ENCODE measurements at places on chromosomes 11 and 22.

DNA sequence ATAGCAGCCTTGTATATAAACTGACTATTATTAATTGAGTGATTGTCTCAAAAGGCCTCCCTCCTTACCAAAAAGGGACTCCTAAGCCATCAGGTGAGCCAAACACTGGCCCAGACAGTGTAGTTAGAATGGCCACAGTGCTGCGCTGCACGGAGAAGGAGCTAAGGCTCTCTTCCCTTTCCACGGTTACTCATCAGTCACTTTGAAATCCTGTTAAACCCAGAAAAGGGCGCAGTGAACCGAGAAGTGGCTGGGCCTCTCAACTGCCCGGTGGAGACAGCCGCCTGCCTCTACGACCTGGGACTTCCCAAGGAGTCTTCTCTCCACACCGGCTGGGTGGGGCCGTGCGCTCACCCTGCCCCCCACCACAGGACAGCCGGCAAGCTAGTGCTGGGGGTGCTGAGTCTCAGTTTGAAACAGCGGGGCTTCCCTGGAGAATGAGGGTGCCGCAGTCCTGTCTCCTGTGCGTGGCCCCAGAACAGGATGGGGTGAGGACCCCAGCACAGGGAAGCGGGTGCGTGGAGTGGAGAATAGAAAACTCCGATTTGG, 1.3 kb downstream of the MYH9 start:
- DNase-seq: peak; percentile 30

DNA sequence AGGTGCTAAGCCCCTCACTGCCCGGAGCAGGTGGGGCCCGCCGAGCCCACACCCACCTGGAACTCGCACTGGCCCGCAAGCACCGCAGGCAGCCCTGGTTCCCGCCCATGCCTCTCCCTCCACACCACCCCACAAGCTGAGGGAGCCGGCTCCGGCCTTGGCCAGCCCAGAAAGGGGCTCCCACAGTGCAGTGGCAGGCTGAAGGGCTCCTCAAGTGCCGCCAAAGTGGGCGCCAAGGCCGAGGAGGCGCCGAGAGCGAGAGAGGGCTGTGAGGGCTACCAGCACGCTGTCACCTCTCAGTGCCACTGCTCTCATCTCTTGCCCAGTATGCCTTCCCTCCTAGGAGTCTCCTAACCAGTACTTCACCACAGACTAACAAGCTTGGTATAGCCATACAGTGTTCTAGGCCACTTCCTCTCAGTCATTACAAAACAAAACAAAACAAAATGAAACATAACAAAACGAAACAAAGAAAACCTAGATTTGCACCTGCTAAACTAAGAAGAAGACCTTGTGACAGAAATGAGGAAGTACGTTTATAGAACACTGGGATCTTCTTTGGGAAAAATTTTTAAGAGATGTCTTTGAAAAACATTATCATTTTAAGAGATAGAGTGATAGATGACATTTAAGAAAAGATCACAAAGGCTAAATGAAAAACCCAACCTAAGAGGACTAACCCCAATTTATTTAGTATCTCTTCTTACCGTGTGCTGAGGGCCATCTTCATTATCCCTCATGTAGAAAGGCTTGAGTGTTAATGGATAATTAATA, 47.7 kb upstream of the GAB2 start:
- no peak for DNase-seq

- no peak for DNase-seq
Observed at GRCh38 chr22:24191381-24191841, 10.1 kb downstream of the SUSD2 start.

DNA sequence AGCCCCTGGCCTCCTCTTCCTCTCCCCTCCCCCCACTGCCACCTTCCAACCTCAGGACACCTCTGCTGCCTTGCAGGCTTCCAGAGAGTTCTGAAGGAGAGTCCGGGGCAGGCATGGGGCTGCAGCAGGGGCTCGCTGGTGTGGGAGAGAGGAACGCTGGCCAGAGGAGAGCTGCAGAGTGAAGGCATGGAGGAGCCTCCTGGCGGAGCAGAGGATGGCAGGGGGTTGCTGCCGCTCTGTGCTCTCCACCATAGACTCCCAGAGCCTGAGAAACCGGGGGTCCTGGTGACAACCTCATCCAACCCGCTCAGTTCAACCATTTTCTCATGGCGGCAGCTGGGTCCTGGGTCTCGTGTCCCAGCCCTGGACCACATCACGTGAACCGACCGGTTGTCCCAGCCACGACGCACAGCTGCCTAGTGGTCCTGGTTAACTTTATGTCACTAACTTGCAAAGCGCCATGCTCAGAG, 17.5 kb downstream of the MRGPRG start:
- no peak for DNase-seq

DNA sequence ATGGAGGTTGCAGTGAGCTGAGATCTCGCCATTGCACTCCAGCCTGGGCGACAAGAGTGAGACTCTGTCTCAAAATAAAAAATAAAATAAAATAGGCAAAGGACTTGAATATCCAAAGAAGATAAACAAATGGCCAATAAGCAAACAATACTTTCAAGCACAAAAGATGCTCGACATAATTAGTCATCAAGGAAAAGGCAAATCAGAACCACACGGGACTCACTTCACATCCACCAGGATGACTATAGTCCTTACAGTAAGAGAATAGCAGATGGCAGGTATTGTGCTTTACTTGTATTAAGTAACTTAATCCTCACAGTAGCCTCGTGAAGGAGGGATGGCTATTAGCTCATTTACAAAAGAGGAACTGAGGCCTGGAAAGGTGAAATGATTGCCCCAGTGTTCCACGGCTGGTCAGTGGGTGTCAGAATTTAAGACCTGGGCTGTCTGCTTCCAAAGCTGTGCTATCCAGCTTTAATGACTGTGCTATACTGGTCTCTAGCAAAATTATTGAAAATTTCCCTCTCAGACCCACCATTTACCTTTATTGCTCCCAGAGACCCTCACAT, 40.2 kb upstream of the RBFOX2 start:
- no peak for DNase-seq

GRCh38 chr22:41762980-41763779, 37.3 kb upstream of the CCDC134 start:
- no peak for DNase-seq

DNA sequence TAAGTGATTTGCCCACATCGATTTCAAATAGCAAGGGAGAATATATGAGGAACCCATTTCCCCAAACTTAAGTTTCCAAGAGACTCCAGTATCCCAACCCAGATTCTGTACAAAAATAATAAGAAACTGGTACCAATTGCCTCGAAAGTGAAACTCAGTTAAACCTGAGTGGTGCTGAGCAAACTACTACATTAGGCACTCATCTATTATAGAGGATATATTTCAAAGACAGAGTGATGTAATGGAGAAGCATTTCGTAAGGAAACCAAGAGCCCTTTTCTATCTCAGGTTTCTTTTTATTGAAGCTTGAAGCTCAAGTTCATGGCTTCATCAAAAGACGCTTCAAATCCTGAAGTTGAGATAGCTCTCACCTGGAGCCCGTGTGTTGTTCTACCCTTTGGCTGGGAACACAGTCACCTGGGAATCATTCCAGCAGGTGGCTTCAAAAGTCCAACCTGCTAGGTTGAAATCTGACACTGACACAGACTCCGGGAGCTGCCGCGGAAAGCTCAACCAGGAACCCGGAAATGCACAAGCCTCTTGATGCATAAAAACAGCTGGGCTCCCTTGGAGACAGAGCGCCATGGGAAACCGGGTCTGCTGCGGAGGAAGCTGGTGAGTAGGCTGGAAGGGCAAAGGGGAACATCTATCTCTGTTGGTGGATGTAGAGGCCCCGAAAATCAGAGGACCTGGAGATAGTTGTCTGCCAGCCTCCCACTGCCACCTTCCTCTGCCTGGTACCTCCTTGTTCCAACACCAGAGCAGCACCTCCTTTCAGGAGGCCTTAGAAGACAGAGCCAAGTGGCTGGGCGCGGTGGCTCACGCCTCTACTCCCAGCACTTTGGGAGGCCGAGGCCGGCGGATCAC, at the start of gene C11orf52:
C11orf52 (plus strand) TSS at position 524 of the 867 bp plus-strand sequence; CDS start at position 584, 60 bp downstream.
- no peak for DNase-seq

- no peak for DNase-seq
Observed at GRCh38 chr11:8674859-8675258, 7.6 kb downstream of the TRIM66 start.

GRCh38 chr22:28742562-28742962, 723 bp downstream of the HSCB start:
- DNase-seq: no peak

DNA sequence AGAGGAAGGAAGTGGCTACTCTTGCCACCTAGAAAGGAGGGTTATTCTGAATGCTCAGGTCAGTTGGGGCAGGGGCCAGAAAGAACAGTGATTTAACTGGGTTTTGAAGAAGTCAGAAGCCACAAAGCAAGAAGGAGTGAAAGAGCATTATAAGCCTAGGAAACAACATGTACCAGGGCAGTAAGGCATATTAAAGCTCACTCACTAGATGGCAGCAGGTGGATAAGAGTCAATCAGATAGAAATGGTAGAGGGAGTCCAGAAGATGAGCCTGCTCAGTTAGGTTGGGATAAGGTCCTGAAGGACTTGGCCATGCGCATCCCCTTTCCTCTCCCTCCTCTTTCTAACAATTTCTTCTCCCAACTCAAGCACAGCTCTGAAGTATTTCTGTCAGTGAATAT, 22.0 kb upstream of the PATE1 start:
- no peak for DNase-seq

DNA sequence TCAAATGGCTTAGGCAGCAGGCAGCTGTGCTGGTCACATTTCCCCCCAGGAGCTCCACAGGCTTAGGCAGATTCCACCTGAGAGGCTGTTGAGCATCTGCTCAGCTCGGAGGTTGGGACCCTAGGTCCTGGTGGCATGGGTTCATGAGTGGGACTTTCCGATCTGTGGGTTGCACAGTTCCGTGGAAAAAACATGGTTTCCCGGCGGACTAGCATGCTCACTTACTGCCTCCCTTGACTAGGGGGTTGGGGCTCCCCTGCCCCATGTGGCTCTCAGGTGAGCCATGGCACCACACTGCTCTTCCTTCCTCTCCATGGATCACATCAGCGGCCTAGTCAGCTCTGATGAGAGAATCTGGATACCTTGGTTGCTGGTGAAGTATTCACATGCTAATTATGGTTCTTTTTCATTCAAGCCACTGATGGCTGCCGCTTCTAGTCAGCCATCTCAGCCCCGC, 685.1 kb downstream of the METTL15 start:
- no peak for DNase-seq

- peak; percentile 19 for DNase-seq
Observed at GRCh38 chr11:105673089-105673488, 63.2 kb downstream of the GRIA4 start.
